ENCODE measurements at places on chromosomes 1 and 21. TPM values are rescaled to one million over a fixed set of nuclear protein-coding genes. Genes with fewer than 3 reads are reported as not detected.

DNA sequence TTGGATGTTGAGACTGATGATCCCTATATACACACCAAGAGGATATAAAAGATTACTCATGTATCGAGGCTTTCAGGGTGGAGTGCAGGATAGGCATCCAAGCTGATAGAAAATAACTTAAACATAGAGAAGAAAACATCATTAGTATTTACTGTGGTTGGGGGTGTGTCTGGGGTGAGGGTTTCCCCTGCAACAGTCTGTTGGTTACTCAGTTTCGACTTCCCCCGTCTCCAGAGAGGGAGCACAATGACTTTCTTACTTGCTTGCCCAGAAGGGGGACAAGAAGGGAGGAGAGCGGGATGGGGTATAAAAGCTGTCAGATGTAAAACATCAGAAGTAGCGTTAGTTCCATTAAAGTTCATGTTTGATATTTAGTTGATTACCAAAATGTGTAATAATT, 717.4 kb upstream of the ZP4 start:
- DNase-seq = no peak

DNA sequence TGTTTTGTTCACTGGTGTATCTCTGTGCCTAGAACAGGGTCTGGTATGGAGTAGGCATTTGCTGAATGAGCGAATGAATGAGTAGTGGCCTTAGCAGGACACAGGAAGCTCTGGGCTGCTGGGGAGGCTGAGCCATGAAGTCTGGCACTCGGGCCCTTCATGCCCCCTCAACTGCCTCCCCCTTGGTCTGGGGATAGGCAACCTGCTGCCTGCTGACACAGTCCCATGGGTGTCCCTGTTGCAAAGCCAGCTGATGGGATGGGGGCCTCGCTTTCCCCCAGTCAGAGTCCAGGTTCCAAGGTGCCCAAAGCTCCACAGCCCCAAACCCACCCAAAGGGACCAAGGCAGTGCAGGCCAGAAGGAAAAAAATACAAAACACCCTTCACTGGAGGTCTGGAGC, 107.0 kb upstream of the CASZ1 start:
- no peak for DNase-seq

GRCh38 chr1:110494522-110495406, 24.2 kb downstream of the KCNA10 start:
- no peak for DNase-seq

DNA sequence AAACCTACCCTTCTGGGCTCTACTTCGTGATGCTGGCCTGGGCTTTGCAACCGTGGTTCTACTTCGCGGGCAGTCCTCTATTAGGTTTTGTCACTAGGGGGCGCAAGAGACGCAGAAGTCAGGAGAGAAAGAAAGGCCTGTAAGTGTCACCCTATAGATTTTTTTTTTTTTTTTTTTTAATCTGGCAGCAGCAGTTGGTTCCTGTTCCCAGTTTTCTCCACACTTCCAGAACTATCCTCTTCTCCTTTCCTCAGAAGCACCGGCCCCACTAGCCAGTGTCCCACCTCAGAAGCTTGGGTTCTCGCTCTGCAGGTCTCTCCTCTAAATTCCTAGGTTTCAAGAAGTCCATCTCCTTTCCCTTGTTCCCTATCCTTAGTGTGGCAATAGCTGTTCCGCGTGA, 9.1 kb upstream of the LCE2D start:
- peak; percentile 69 for DNase-seq

DNA sequence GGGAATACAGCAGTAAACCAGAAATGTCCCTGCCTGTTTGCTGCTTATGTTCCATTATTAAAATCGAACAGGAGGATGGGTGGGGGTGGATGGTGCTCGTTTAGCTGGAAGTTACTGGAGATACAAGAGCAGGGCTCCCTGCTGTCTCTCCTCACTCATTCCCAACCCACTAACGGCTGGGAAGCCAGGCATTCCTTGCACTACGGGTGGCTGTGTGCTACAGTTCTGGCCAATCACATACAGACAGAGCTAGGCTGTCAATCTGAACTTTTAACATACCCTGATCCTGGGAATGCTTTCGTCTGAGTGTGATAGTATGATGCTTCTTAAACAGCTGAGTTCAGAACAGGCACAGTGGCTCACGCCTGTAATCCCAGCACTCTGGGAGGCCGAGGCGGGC, 7.0 kb downstream of the SIPA1L2 start:
- DNase-seq = no peak

DNA sequence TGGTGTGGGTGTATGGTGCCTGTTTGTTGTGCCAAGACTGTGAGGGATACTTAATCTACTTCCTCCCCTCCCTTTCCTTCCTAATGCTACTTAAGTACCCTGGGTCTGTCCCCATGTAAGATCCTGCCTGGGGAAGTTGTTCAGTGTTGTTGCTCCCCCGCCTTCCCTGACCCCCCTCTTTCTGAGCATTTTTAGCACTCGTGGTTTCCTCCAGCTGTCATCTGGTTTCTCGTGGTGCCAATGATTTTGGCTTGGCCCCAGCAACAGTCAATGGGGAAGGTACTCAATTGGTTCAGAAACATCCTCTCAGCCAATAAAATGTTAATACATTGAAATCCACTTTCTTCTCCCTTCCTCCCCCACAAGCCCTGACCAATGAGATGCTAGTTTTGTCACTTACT, 8.0 kb upstream of the B4GALT3 start:
- peak; percentile 93 for DNase-seq

DNA sequence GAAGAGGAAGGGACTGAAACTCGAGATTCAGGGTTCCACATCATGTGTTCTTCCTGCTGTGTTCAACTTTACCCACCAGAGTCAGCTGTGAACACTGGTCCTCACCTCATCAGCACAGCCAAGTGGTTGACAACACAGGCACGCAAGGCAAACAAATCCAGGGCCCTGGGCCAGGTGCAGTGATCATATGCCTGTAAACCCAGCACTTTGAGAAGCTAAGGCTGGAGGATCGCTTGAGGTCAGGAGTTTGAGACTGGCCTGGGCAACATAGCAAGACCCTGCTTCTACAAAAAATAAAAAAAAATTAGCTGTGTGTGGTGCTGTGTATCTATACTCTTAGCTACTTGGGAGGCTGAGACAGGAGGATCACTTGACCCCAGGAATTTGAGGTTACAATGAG, 8.4 kb upstream of the XKR8 start:
- DNase-seq = no peak

DNA sequence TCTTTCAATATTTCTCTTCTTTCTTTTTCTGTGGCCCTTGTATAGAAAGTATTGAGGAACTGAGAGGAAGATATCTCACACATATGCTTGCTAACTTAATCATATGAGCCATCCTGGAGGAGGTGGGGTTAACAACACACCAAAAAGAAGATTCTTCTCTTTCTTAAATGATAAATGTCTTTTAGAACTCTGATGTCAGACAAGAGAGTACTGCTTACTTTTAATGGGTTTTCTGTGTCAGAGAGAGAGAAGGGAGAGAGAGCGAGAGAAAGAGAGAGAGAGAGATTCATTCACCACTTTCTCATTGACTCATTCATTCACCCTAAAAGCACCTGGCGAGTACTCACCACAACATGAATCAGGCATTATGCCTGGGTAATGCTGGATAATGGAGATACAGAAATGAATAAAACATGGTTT, 250.3 kb upstream of the SGIP1 start:
- peak; percentile 70 for DNase-seq

- no peak for DNase-seq
Measured at GRCh38 chr21:42533306-42533962, 19.8 kb downstream of the SLC37A1 start.

GRCh38 chr1:159992161-159992560, 38.1 kb upstream of the SLAMF9 start:
- DNase-seq = no peak

- no peak for DNase-seq
Measured at GRCh38 chr1:81559662-81560350, 240.9 kb upstream of the ADGRL2 start.

- DNase-seq = no peak
Measured at GRCh38 chr1:54971317-54971791, 9.1 kb upstream of the TMEM61 start.

- no peak for DNase-seq
Measured at GRCh38 chr1:35600593-35600992, 27.5 kb downstream of the TFAP2E start.

DNA sequence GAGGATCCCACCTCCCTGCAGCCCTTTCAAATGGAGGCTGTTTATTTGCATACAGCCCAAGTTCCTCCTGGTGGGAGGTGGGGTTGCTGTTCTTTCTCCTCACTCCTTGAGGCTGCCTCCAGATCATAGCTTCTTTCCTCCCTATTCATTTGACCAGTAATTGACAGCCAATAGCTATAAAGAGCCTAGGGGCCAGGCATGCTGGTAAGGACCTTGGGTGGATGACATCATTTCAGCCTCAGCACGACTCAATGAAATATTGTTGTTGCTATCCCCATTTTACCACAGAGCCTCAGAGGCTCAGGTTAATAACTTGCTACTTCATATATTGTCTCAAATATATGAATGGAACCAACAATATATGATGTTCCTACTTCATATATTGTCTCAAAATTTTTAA, 31.1 kb downstream of the ZSCAN20 start:
- no peak for DNase-seq

GRCh38 chr1:25104932-25105561, 127.3 kb downstream of the SYF2 start:
- DNase-seq = no peak

GRCh38 chr1:46277658-46278373, 25.6 kb downstream of the LRRC41 start:
- no peak for DNase-seq

GRCh38 chr21:31684918-31685317, 25.4 kb downstream of the SOD1 start:
- DNase-seq = no peak

GRCh38 chr1:38061883-38062328, 15.3 kb upstream of the POU3F1 start:
- no peak for DNase-seq

DNA sequence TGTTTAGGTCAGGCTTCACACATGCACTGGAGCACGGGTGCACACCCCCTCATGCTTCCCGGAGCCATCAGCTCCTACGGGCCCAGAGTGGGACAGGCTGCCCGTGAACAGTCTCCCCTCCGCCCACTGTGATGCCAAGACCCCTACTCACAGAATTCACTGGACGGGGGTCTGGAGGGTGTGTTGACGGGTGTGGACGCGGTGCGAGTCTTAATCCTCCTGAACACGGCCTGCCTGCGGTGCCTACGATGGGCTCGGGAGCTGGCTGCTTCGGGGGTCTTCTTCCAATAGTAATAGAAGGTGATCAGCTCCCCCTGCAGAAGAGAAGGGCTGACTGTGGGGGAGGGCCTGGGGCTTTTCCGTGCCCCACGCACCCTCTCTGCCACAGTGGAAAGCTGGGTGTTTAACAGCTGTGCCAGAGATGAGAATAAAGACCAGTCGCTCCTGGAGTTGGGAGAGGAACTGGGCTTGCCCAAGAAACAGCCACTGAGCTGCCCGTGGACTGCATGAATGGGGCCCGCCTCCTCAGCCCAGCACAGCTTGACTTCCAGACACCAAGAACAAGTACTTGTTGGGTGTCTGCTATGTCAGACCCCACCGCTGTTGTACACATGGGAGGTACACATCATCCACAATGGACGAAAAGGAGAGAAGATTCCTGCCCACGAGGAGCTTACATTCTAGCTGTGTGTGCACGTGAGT, 47.9 kb downstream of the SLC45A1 start:
- DNase-seq = no peak

GRCh38 chr1:43659212-43660166, 9.5 kb downstream of the KDM4A start:
- DNase-seq = no peak

- no peak for DNase-seq
Measured at GRCh38 chr1:111620441-111620971, 917 bp downstream of the RAP1A start.

- DNase-seq = peak; percentile 52
Measured at GRCh38 chr1:41322835-41323234, 38.4 kb upstream of the FOXO6 start.

DNA sequence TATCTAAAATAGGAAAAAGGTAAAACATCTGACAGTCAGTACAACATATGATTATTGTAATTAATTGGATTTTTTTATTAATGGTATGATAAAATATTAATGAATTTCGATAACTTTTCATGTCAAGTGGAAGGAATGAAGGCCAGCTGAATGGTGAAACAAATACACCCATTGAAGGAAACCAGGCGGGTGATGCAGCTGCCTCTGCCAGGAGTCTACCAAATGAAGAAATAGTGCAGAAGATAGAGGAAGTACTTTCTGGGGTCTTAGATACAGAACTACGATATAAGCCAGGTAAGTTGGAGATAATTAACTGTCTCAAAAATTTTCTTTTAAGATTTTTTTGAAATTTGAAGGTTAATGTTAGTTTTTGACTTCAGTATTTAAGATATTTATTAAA, 3.2 kb downstream of the SON start:
- no peak for DNase-seq

GRCh38 chr1:161379071-161379470, 11.4 kb upstream of the CFAP126 start:
- no peak for DNase-seq

- DNase-seq = no peak
Measured at GRCh38 chr1:53732409-53732808, 6.6 kb downstream of the GLIS1 start.

- DNase-seq = peak; percentile 45
Measured at GRCh38 chr21:45208627-45208951, 79.1 kb downstream of the POFUT2 start.

DNA sequence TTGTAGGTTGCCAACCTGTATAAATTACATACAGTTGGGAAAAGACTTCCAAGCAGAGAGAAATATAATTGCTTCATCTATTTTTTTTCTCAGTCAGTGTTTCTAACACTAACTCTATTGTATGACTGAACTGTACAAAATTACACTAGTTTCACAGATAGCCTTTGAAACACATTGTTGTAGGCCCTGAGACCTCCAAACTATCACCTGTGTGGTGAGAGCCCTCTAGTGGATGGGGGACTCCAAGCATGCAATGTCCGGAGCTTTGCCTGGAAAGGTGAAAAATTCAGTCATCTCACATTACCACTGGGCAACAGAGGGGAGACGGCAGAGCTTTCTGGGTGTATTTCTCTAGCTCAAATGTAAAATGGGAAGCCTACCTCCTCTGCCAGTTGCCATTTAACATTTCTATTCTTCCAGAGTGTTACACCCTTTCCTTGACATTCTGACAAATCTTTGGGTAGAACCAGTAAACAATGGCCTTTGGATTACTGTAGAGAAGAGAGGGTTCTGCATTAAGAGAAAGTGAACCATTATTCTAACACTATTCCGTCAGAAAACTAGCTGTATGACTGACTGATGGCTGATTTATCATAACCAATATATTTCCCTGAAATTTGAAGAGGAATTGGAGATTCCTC, 212.2 kb downstream of the LYPLAL1 start:
- peak; percentile 46 for DNase-seq

CLCA2 gene
- not detected for total RNA-seq

PLA2G2D gene
- total RNA-seq = not detected

TMEM39B gene
- 30.0 TPM for total RNA-seq

PADI3 gene
- total RNA-seq = not detected

RXFP4 gene
- not detected for total RNA-seq

WDR64 gene
- total RNA-seq = 0.12 TPM

COX20 gene
- total RNA-seq = 21.6 TPM

CD5L gene
- not detected for total RNA-seq

ELF3 gene
- total RNA-seq = 0.79 TPM

LYST gene
- total RNA-seq = 64.9 TPM
